ENCODE measurements at places on chromosomes 1 and 21. TPM values are rescaled to one million over a fixed set of nuclear protein-coding genes. Genes with fewer than 3 reads are reported as not detected.

RHBDL2 gene
- total RNA-seq, result not detected

GNB1 gene
- 435 TPM for total RNA-seq

L1TD1 gene
- not detected for total RNA-seq

CD52 gene
- total RNA-seq, result 252 TPM

TRAPPC10 gene
- total RNA-seq, result 50.5 TPM

ANKRD65 gene
- not detected for total RNA-seq

BTF3L4 gene
- total RNA-seq, result 34.5 TPM

TSACC gene
- 0.36 TPM for total RNA-seq

TFF2 gene
- not detected for total RNA-seq

NGF gene
- not detected for total RNA-seq

PGBD2 gene
- 5.9 TPM for total RNA-seq

KRTAP11-1 gene
- not detected for total RNA-seq

ATP1A4 gene
- not detected for total RNA-seq

GCSAML gene
- total RNA-seq, result 0.51 TPM

CD1C gene
- 1.3 TPM for total RNA-seq

PADI3 gene
- not detected for total RNA-seq

GSTM5 gene
- not detected for total RNA-seq

GNPAT gene
- total RNA-seq, result 55.4 TPM

UBE2U gene
- total RNA-seq, result not detected

RAB25 gene
- 0.46 TPM for total RNA-seq

MMEL1 gene
- total RNA-seq, result 0.42 TPM

AMY2B gene
- total RNA-seq, result 3.1 TPM

EPHA10 gene
- 0.19 TPM for total RNA-seq

PATJ gene
- 8.4 TPM for total RNA-seq

C1orf185 gene
- total RNA-seq, result not detected

KIF26B gene
- 0.17 TPM for total RNA-seq

HSD11B1 gene
- 1.7 TPM for total RNA-seq

LDLRAD2 gene
- not detected for total RNA-seq

MATN1 gene
- 1.0 TPM for total RNA-seq

FCRL1 gene
- not detected for total RNA-seq

NECTIN4 gene
- total RNA-seq, result not detected

SETD4 gene
- total RNA-seq, result 16.0 TPM

KAZN gene
- total RNA-seq, result 0.42 TPM

ZC3H11A gene
- 85.3 TPM for total RNA-seq

GFI1 gene
- 74.4 TPM for total RNA-seq

OR10J1 gene
- total RNA-seq, result not detected

SZRD1 gene
- total RNA-seq, result 204 TPM

FAM72D gene
- total RNA-seq, result 12.0 TPM

MSH4 gene
- total RNA-seq, result 0.55 TPM

LCE3B gene
- not detected for total RNA-seq

B4GALT2 gene
- 44.7 TPM for total RNA-seq

KCNE2 gene
- not detected for total RNA-seq

CFHR4 gene
- not detected for total RNA-seq

NPPB gene
- not detected for total RNA-seq

HJV gene
- total RNA-seq, result not detected

AGT gene
- total RNA-seq, result not detected

PARS2 gene
- 8.4 TPM for total RNA-seq

C4BPB gene
- total RNA-seq, result 0.65 TPM

NBPF6 gene
- not detected for total RNA-seq

ESRRG gene
- total RNA-seq, result not detected

Data from activated CD8-positive, alpha-beta memory T cell treated with anti-CD3 and anti-CD28 coated beads for 36 hours (primary cell).